ENCODE measurements at places on chromosomes 5 and 9.
A peak's percentile ranks its signal among the peaks of the same experiment; 100 is the strongest.

- peak; percentile 31 for DNase-seq
Observed at GRCh38 chr9:74940600-74940999, 12.1 kb downstream of the C9orf40 start.

GRCh38 chr5:72125941-72126620 is 18.8 kb downstream of the MAP1B start:
- no peak for DNase-seq

DNA sequence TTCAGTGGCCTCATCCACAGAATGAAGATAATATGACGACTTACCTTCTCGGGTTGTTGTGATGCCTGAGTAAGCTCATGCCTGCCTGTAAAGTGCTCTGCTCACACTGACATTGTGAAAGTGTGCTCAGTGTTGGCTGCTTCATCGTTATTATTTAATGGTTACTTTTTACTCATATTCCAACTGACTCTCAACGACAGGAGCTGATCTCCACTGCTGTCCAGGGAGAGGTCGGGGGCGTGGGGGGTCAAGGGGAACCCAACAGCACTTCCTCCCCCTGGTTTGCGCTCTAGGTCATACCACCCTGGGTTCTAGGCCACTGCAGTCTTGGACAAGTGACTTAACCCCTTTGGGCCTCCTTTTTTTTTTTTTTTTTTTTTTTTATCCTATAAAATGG is 52.9 kb upstream of the ANGPTL2 start:
- no peak for DNase-seq

- DNase-seq, result no peak
Observed at GRCh38 chr5:7941692-7942091, 72.7 kb downstream of the MTRR start.

- DNase-seq, result no peak
Observed at GRCh38 chr5:40716000-40716399, 36.3 kb downstream of the PTGER4 start.

DNA sequence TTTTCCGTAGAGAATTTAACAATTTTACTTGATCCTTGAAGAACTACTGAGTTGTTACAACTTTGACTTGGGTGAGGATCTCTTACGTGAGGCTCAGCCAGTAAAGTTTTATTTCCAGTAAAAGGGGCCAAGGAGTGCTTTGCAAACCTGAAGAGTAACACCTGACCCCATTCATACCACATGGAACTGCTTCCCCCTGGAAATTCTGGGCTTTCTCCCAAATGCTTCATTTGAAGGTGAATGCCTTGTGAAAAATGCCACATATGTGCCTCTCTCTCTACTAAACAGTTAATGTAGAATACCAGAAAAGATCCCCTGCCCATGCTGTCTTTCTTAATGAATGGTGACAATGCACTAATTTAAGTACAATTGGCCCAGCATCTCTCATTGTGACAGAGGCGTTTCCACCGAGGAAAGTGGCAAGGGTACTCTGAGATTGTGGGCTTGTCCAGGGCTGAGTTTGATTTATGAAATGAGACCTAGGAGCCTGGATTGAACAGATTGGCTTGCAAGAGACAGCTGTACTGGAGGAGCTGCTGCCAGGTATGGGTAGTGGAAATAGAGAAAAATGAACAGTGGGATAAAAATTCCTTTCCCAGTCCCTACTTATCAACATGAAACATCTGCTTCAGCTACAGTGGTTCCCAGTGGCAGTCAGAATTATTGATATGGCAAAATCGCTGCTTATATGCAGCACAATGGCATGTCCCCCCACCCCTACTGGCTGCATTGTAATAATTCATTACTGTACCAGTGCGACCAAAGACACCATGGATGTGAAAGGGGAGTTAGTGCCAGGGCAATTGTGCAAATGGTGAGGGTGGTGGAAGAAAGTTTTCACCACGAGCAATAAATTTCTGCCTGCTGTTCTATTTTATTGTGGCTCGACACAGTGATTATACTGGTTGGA is 843.7 kb upstream of the WWC1 start:
- DNase-seq, result no peak

- peak; percentile 58 for DNase-seq
Observed at GRCh38 chr9:101711330-101711941, 27.0 kb downstream of the GRIN3A start.

DNA sequence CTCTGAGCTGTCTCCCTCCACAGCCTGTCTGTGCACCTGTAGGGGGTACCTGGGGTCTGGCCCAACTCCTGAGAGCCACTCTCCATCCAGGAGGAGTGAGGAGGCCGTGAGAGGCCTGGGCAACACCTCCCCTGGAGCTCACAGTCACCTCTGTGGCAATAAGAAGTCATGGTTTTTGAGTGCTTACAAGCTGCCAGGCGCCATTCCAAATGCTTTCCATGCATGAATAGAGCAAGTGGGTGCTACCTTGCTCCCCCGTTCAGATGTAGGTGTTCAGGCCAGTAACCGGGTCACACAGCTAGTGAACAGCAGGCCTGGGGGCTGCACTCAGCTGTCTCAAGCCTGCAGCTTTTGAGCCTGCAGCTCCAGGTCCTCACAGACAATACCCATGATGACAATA is 30.6 kb downstream of the CORO2A start:
- DNase-seq, result no peak

DNA sequence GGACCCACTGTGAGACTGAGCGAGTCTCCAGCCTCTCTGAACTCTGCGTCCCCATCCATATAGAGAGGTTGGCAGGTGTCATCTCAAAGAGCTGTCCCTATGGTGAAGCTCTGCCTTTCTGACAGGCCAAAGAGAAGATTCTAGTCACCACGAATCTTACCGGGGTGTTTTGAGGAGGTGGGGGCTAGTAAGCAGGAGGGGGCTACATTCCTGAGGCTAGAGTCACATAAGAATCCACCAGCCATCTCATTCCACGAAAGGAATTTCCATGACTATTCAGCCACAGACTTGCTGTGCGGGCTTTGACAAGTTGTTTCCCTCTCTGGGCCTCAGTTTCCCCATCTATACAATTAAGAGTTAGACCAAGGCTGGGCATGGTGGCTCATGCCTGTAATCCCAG is 16.3 kb downstream of the PDGFRB start:
- no peak for DNase-seq

- DNase-seq, result no peak
Observed at GRCh38 chr5:105730982-105731381, 1939.8 kb downstream of the EFNA5 start.

DNA sequence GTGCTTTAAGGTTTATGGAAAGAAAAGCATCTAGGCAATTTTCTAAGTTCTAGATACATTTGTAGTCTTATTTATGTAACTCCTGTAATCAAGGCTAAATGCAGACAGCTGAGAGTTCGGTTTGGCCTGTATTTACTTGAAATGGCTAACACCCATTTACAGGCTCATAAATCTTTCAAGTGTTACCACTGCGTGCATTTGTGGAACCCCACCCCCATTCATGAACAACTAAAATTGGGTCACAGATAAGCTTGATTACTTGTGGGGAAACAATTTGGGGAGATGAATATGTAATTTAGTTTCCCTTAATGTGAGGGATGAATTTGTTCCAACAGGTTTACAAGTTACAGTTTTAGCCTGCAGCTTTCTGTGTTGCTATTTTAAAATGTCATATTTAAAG is 360.6 kb downstream of the ARRDC3 start:
- DNase-seq, result no peak

GRCh38 chr5:125703616-125704015 is 719.6 kb upstream of the GRAMD2B start:
- no peak for DNase-seq

DNA sequence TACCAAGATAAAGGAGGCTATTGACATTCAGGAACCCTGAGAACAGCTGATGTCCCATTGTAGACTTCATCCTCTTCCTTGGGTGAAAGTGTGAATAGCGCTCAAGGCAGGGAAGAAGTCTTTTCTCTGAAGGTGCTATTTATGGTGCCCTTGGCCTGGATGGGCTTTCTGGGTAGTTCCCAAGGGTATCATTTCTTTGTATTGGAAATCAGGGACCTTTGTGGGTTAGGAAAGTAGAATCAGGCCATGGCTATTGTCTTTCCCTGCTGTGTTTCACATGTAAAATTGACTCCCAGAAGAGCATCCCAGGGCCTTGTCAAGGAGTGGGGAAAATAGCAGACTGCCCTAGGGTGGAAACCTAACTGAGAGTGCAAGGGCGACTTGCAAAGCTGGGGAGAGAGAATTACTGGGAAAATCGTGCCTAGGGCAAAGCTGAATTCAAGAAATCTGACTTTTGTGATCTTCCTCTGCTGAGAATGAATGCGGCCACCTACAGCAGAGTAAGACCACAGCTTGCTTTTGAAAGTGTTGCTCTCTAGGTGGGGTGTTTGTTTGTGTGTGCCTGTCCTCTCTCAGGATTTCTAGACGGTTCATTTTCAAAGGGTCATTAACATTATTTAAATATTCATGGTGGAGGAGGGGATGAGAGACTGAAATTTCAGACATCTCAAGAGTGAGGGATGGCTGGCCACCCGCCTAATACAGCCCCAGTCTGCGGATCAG is 160.6 kb downstream of the C9orf152 start:
- no peak for DNase-seq

DNA sequence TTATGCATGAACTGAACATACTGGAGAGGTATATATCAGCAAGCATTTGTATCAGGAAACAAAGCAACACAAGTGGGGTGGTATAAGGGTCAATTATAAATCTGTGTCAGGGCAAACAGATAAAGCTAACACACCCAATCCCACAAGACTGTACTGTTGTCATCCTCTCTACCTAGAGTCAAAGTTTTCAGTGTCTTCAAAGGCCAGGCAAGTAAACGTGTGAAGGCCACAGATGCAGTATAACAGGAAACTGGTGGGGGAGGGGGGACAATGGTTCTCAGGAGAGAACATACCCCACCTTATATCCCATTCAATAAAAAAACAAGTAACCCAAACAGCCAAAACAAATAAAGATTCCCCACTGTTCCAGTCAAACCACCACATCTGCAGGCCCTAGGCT is 22.1 kb downstream of the ELP1 start:
- DNase-seq, result no peak

- DNase-seq, result peak; percentile 23
Observed at GRCh38 chr5:150263801-150264621, 25.6 kb downstream of the CAMK2A start.

DNA sequence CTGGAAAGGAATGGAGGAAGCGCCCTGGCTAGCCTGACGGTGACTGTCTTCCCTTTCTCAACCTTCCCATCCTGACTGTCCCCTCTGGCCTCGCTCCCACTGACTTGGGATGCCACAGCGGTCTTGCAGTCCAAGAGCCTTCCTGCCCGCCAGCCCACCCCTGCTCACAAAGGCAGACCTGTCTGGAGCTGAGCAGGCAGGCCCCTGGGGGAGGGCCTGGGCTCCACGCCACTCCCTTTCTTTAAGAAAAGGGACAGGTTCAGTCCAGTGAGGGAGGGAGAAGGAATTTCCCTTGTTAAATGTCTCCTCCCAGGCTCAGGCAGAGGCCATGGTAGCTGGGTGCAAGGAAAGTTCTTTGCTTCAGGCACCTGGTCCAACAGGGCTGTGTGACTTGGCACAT is 18.1 kb downstream of the FGF1 start:
- DNase-seq, result no peak

DNA sequence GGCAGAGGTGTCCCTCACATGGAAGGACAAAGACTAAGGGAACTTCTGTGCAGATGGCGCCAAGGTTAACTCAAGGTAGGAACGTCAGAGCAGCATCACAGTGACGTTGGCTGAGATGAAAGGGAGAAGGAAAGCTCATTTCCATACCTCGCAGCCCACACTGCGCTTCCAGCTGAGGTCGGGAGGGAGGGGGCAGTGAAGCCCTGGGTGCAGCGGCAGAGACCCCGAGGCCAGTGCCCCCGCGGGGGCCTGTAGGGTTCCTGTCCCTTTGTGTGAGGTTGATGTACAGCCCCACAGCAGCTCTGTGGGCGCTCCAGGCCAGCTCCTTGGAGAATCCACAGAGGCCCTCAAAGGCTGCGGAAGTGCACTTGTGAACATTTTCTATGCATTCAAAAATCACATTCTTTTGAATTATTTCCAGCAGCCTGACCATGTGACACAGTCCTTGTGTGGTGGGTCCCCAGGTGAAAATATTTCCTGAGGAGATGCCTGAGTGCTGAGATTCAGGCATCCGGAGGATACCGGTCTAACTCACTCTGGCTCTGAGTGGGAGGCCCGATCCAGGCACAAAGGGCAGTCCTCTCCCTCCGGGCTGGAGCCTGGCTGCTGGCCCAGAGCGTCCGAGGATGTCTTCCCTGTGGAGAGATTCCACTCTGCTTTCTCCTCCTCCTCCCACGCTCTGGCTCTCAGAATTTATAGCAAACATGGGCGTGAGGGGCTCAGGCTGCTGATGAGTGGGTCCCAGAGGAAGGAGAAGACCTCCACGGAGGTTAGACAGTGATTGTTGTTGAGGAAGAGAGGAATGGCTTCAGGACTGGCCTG is 150.7 kb downstream of the ICE1 start:
- DNase-seq, result no peak

DNA sequence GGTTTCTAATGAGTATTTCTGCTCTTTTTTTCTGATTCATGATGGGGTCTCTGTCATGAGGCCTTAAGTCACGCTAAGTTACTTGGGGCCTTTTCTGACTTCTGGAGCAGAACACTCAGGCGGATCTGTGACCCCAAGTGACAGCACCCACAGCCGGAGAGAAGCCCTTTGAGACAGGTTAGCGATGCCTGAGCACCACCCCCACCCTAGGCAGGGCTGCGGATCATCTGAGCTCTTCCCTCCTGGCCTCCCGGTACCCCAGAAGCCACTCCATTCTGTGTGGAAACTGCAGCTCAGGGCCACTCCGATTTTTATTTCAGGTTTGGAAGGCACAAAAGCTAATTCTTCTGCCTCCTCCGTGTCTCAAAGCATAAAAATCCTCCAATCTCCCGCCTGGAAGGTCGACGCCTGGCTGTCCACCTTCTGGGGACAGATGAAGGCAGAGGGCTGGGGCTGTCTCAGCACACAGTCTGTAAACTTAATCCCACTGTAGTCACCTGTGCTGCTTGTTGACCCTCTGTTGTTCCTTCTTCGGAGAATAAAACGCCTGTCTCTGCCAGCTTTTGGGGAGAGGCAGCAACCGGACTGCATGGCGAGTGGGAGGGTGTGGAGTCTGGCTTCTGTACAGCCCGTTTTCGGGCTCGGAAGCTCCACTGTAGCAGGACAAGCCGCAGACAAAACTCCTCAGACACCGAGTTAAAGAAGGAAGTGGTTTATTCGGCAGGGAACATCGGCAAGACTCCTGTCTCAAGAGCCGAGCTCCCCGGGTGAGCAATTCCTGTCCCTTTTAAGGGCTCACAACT is 88.8 kb downstream of the SPRY4 start:
- DNase-seq, result no peak

- no peak for DNase-seq
Observed at GRCh38 chr9:69542058-69542457, 130.1 kb downstream of the APBA1 start.

Measured in hematopoietic multipotent progenitor cell treated with erythropoietin and hydrocortisone succinate and interleukin-3 and kit ligand, for 8 days (in vitro differentiated cells).